NCI-H748 treated with DMSO at 0.1 percent for 48 hours (cell line): ENCODE measurements at places on chromosomes 5 and 9.

- no peak for DNase-seq
Observed at GRCh38 chr5:169637085-169637548, at the start of gene DOCK2. DOCK2 (plus strand) TSS chr5:169637275; CDS start chr5:169637327, 52 bp downstream.

DNA sequence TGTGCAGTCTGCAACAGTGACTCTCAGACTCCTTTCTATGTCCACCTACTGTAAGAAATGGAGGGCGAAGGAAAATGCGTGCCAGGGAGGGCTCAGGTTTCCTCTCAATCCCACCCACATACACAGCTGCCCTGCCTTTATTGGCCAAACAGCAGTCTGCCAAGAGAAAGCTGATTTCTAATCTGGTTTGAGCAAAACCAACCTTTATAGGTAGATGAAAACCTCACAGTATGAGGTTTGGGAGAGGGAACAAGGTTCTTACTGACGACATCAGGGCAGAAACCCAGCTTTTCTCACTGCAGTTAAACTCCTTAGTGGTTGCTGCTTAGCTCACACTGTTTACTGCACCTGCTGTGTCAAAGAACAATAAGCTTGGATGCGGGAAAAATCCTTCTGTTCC lies 152.3 kb upstream of the KLF9 start:
- no peak for DNase-seq

DNA sequence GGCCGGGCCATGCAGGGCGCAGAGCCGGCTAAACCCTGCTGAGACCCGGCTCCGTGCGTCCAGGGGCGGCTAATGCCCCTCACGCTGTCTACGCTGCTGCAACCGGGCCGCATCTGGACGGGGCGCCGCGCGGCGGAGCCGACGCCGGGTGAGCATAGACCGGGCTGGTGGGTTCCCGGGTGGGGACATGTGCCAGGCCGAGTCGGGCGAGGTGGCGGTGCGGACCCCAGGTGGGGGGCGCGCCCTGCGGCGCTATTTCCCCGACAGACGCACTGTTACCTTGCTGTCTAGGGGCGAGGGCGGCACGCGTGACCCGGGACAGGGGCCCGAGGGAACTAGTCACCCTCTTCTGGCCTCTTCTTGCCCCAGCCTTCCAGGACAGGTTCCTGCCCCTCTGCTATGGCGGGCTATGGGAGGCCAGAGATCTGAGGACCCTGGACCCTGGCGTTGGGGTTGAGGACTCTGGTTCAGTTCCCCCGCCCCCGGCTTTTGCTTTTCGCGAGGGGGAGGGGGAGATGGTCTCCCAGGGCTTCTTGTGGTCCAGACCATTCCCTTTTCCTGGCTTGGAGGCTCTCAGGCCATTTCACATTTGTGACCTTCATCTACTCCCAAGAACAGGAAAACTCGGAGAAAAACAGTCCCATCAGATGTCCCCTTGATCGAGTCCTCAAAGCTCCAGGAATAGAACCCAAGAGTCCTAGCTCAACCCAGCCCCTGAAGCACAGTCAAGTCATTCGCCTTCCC lies 536 bp downstream of the SLC27A4 start:
- peak; percentile 52 for DNase-seq

DNA sequence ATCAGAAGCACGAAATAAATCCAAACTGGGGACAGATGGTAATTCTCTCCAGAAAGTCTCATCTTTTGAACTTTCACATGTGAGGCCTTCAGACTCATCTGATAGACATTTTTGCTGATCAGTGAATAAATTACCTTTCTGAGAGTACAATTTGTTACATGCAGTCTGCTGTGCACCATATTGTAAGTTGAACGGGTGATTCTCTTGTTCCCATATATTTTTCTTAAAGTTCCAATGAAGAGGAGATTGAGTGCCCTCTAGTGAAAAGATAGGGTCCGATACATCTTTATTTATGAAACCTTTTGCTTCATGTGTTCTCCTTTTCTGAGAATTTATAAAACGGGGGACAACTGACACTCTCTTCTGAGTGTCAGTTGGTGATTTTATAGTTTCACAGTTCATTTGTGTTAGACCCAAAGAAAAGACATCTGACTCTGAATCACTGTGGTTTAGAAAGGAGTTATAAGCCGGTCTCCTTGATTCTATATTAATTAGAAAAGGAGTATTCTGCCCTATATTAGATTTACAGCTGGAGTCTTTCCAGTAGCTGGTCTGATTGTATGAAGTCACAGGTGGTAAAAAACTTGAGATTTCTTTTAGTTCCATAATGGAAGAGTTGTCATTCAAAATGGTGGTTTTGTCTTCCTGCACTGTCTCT lies 30.4 kb downstream of the GNG10 start:
- DNase-seq: peak; percentile 17

DNA sequence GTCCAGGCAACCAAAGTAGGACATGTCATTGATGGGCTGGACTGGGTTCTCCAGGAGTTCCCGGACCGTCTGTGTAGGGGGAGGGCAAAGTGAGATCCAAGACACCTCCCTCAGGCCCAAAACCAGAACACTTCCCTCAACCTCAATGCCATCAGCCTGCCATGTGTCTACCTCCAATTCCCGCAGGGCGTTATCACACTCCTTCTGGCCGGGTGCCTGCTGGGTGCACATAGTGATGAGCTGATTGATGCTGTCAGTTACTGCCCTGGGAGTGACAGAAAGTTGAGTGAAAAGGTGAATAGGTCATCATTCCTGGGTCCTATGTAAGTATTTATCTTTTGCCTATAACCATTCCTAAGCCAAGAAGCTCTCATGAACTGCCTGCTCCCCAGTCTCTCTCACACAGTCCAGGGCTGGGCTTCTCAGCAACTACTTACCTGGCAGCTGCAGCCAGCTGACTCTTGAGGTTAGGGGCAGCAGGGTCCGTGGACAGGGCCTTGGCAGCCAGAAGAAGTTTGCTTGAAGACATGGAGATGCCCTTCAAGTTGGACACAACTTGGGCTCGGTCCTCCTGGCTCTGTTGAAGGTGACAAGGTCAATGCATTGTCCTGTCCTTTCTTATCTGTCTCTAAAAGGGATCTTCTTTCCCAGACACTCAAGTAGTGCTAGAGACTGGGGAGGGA lies 21.0 kb downstream of the TLN1 start:
- no peak for DNase-seq

DNA sequence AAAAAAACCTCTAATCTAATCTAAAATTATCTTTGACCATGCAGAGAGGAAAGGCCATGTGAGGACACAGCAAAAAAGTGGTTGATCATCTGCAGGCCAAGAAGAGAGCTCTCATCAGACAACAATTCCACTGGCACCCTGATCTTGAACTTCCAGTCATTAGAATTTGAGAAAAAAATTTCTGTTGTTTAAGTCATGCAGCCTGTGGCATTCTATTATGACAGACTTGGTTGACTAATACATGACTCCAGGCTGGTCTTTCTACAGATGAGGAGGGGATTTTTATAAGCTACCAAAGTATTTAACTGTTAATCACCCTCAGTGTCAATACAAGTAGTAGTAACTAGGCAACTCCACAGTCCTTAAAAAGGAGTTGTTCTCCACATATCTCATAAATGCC lies 358.5 kb upstream of the RGMB start:
- no peak for DNase-seq

GRCh38 chr5:79521156-79521555 lies 7.2 kb upstream of the HOMER1 start:
- no peak for DNase-seq
